ENCODE measurements at places on chromosomes 7 and 10.

- no peak for DNase-seq
Measured at GRCh38 chr10:131650169-131650705, 250.6 kb upstream of the PPP2R2D start.

- DNase-seq, result no peak
Measured at GRCh38 chr7:22219036-22219435, 137.9 kb downstream of the RAPGEF5 start.

GRCh38 chr10:71419750-71420149, 23.0 kb downstream of the CDH23 start:
- DNase-seq, result no peak

- DNase-seq, result no peak
Measured at GRCh38 chr7:54560723-54561122, 18.5 kb downstream of the VSTM2A start.

DNA sequence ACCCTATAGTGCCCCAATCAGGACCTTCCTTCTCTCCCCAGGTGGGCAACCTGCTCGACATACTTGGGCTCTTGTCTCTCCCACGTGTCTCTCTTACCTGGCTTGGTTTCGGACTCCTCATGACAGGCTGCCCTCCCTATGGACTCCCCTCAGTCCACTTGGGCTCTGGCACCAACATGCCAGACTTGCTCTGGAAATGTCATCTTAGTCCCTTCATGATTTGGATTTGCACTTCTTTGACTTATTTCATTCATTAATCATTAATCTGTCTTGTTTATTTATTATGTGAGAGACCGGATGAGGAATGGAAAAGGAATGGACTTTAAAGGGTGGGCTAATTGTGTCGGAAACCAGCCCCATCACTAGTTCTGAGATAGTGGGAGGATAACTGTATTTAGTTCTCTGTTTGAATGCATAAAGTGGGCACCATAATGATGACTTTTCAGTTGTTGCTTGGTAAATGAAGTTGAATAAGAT, 108.0 kb downstream of the SND1 start:
- no peak for DNase-seq

DNA sequence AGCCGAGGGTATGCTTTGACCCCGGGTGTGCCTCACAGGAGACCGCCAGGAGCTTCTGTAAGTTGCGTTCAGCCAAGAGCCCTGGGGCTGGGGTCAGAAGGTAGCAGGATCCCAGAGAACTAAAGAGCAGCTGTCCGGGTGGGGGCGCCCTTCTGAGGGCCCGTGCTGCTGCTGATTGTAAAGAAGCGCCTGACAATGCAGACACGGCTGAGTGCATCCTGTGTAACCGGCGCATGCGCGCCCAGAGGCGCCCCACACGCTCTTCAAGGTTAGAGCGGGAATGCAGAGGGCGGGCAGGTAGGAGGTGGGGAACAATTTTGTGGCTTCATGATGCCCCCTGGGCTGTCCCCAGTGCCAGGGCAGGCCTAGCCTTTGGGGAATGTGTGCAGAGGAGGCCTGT, 210.2 kb upstream of the CTBP2 start:
- no peak for DNase-seq

GRCh38 chr7:7323352-7323751, 141.0 kb downstream of the C1GALT1 start:
- DNase-seq, result no peak

GRCh38 chr10:128764190-128764589, 638.0 kb upstream of the MKI67 start:
- DNase-seq, result no peak

GRCh38 chr7:144936314-144936713, 100.5 kb upstream of the TPK1 start:
- DNase-seq, result no peak

- DNase-seq, result no peak
Measured at GRCh38 chr7:684416-684815, 42.1 kb upstream of the DNAAF5 start.

DNA sequence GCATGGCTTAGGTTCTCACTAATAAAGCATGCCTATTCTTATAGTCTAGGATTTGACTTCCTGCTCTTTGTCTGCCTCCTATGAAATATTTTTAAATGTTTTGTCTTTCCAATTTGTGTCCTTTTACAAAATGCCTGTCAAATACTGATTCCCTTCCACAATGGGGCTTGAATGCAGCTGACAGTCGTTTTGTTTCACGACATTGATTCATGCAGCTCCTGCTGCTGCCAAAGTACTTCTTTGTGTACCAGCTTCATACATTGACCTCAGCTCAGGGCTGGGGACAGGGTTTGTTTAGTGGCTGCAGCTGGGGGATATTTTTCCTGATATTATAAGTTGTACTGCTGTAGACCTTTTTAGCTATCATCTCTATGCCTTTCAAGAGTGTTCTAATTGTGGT, 371.9 kb upstream of the CHRM2 start:
- no peak for DNase-seq

GRCh38 chr7:149863500-149863899, 10.3 kb upstream of the ATP6V0E2 start:
- no peak for DNase-seq

DNA sequence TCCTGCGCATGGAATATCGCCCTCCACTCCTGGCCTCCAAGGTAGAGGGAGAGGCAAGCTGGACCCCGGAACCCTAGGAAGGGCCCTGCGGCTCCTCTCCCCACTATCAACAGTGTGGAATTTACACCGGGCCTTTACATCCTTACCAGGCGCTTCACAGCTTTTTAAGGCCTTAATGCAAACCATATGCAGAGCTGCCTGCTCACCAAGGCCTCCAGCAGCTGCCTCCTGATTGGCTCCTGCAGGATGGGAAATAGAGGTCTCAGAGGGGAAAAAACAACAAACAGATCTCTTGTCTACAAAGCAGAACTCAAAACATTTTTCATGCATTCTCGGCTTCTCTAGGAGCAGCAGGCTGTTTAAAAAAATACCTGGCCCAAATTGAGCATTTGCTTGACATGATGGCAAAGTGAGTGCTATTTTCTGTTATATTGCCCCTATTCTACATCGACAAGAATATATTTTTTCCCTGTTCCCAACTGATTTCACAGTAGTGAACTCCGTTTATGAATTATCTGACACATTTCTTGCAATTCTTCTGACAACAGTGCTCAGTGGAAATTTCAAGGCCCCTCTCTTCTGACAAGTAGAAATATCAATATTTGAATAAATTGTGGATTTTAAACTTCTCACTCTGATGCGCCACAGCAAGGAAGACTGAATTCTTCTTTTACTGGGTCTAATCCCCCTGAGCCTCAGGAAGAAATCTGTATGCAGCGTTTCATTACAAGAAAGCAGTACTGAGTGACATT, 51.7 kb downstream of the EBF3 start:
- DNase-seq, result no peak

DNA sequence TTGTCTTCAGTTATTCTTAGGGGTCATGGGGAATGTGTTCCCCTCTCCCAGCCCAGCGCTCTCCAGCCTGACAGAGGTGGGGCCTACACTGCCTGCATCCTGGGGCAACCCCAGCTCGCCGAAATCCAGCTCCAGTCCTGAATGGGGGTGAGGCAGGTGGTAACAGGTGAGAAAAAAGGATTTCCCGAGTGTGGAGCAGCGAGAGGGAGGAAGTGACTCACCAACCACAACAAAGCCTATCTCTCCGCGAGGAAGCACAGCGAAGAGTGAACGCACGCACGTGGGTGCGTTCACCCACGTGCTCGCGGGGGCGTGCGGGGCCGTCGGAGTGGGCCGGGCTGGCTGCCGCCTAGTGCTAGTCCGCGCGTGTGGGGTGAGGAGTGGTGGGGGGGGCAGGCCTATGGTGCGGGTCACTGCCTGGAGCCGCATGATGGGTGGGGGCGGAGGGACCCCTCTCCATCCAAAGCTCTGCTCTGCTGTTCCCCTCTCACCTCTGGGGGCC, 855 bp upstream of the PALD1 start:
- peak; percentile 49 for DNase-seq

- no peak for DNase-seq
Measured at GRCh38 chr10:3395458-3395861, 222.9 kb upstream of the PITRM1 start.

DNA sequence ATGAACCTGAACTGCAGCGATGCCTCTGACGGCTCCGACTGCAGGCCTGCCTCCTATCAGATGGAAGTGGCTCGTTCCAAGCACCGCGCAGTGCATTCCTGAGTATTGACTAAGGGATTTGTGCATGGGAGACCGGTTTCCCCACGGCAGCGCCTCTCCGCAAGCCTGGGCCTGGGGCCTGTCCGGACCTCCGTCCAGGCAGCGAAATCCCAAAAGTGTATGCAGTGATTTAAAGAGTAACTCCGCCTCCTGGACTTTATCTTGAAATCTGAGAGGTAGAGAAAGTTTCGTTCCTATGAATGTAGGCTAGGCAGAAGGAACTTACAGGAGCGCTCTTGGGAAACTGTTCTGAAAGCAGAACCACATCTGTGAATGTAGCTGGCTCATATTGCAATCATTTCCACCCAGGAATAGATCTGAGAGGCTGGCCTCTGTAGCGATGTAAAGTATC, 106.2 kb upstream of the CELF2 start:
- no peak for DNase-seq

DNA sequence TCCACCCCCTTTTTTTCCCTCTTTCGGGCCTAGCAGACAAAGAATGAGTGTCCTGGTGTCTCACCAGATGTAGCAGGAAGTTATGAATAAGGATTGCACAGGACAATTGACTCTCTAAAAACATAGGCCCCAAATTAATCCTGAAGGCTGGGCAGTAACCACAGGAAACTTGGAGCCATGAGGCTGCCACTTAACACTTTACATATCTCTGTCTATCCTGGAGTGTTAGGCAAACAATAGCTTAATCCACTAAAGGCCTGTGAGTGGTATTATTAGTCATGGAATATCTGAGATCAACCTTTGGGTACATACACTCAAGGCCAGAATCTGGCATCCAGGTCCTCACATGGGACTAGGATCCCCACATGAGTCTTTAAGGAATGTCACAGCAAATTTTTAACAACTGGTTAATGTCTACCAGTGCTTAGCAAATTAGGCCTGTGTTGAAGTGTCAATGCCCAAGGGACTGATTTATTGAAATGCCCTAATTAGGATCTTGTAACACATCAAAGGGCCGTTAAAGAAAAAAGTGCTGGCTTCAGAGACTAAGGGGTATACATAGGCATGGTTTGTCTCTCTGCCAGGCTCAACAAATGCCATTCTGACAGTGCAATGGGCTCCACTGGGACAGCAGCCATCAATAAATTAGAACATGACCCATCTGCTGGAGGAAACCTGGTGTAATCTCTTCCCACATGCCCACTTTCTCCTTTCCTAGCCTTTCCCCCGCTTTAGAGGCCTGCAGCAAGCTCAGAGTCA, 196.7 kb upstream of the TBX20 start:
- no peak for DNase-seq

DNA sequence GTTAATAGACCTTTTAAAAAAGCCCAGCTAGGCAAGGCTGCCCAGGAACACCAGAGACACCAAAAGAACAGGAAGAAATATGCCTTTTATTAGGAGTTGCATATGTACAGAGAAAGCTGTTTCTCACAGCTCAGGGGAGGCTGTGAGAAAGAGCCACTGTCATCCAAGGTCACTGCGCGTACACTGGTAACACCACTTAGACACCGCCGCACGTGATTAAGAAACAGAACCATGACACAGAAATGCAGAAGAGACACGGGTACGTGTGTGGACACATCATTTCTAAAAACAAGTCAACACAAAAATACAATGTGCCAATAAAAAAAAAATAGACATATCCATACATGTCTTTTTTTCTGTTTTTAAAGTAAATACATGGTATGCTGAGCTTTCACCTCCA, 705.6 kb downstream of the PARD3 start:
- DNase-seq, result no peak

DNA sequence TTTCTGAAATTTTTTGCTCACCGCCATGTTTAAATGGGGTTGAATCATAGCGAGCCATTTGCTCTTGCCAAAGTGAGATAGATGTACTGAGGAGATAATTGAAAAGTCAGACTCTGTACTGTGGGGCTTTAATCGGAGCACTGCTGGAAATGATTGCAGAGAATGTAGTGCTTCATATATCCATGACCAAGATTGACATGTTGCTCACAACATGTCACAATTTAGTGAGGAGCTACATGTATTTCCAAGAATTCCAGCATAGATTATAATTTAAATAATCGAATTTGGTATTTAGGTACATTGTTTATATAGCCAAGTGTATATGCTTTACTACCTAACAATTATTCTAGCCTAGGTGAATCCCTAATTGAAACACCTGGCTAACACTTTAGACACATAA, 66.5 kb downstream of the PODXL start:
- DNase-seq, result no peak

- DNase-seq, result no peak
Measured at GRCh38 chr7:50068026-50068425, 25.0 kb downstream of the ZPBP start.

- DNase-seq, result no peak
Measured at GRCh38 chr10:112461029-112461887, 14.2 kb downstream of the VTI1A start.

GRCh38 chr7:66933469-66933868, 12.4 kb downstream of the TMEM248 start:
- DNase-seq, result no peak

GRCh38 chr7:8165150-8165549, 96.8 kb downstream of the ICA1 start:
- no peak for DNase-seq

GRCh38 chr10:114874827-114875411, 53.3 kb downstream of the FHIP2A start:
- DNase-seq, result no peak

DNA sequence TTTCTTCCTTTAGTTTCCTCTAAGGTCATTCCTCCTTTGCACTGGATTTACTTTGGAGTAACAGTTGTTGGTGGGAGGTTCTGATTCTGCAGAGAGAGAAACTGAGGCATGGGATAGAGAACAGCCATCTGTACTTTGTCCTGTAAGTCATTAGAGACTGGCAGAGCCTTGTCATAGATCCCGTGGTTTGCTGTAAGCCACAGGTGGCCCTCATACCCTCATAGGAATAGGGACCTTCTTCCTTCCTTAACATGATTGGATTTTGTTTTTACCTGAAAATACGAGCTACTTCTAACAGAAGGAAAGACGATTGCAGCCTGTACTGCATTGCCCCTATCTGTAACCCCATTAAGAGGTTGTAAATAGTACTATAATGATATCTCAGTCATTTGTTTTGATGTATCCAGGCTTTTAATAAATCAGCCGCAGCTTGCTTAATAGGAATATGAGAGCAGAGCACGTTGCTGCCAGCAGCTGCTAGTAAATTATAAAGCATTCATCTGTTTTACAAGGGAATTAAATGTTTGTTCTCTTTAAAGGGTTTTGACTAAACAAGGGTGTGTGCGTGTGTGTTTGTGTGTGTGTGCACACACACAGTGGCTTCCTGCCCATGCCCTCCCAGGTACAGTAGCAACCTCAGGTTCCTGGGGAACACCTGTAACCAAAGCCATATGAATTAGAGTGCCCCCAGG, 249.8 kb downstream of the AUTS2 start:
- DNase-seq, result no peak

DNA sequence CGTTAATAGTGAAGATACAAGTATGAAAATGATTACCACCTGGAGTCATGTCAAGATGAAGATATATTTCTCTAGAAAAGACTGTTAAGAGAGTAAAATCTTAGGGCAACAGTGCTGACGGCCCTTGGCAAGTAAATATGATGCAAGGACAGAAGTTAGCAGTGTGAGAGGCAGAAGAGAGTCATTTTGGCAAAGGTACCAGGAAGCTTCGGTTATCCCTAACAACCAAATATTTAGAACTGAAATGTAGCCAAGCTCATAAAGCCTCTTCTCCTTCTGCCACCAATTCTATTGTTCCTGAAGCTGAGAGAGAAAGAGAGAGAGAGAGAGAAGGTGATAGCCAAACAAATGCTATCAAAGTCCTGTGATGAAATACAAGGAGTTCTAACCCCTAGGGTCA, 109.6 kb downstream of the MACC1 start:
- no peak for DNase-seq

GRCh38 chr7:100719523-100720278, 567 bp upstream of the EPO start:
- DNase-seq, result no peak

All from stimulated activated CD8-positive, alpha-beta memory T cell treated with anti-CD3 and anti-CD28 coated beads, Interleukin-4, amount 100 ng/mL, for 1 hour (primary cell).